CD4-positive, alpha-beta T cell treated with Interferon alpha-2 for 1 hour (primary cell): ENCODE measurements at places on chromosomes 7 and 10.

DNA sequence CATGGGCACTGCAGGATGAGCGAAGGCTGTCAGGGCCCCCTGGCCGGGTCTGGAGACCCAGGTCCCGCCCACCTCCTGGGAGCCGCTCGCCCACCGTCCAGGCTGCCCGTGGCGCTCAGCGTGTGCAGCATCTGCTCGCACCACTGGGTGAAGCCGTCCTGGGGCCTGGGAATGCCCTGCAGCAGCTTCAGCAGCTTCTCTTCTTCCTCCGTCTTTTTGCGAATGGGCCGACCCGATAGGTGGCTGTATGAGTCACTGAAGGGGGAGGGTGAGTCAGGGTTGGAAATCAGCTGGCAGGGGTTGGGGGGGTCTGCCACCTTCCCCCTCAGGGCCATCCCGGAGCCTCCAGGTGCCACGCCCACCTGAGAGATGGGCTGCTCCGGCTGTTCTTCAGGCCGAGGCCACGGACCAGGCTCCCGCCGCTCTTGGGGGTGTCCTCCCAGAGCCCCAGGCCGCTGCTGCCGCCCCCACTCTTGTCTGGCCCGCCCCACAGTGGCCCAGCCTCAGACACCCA, 8.7 kb downstream of the GNB2 start:
- DNase-seq, result no peak

GRCh38 chr10:4807761-4808507, 18.1 kb upstream of the AKR1E2 start:
- DNase-seq, result no peak

GRCh38 chr7:79923953-79924352, 210.7 kb upstream of the GNAI1 start:
- DNase-seq, result no peak

DNA sequence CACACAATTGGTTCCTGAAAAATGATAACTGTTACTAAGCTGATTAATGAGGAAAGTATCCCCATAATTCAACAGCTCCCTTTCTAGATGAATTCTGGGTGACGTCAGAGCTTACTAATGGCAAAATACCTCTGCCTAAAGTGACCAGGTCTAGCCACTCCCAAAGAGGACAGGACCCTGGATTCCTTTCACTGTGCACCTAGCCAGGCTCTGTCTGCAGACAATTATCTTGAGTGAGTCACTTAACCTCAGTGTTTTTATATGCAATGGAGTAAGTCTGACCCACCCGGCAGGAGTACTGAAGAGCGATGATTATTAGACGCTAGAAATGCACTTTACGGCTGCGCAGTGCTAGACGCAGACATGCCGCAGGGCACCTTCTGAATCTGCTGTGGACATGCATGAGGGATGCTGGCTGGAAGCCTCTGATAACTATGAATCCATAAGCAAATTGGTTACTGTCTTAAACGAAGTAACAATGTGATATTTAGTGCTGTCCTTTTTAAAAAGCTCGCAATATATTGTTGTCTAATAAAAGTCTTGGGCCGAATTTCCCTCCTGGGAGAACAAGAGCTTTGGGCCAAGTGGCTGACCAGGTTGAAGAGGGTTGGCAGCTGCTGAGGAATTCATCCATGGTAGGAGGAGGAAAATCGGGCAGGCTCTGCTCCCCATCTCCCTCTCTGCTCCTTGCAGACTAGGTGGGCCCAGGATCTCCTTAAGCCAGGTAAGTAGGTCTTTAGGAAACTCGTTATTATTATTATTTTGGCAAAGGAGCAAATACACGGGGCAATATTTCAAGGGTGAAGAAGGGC, 4.6 kb upstream of the INPP5A start:
- DNase-seq, result no peak

GRCh38 chr10:14025283-14026189, 305.2 kb downstream of the FRMD4A start:
- no peak for DNase-seq

GRCh38 chr10:121115154-121115553, 264.0 kb downstream of the WDR11 start:
- DNase-seq, result no peak

DNA sequence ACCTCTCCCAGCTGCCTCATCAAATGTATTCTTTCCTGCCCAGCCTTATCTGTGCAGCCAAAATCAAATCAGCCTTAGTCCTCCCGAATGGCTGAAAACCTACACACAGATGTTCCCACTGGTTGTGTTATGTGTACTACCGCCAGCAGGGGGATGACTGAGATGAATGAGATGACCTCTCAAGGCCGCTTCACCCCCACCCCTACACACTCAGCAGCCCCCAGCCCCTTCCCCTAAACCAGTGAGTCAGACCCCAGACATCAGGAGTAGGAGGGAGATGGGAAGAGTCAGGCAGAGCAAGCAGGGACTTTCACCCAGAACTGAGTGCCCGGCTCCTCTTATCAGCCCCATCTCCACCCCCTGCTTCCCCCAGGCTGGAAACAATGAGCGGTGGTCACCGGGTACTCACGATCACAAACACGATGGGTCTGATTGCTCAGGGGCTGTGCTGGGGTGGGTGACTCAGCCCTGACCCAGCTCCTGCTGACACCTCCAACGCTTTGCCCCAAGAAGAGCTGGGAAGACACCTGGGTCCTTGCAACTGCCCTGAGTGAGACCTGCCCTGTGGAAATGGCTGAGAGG, 6.5 kb upstream of the C10orf105 start:
- DNase-seq, result peak; percentile 64

GRCh38 chr10:91700273-91700672, 67.4 kb upstream of the PPP1R3C start:
- no peak for DNase-seq

GRCh38 chr7:129780974-129781927, 169.7 kb downstream of the NRF1 start:
- DNase-seq, result no peak

DNA sequence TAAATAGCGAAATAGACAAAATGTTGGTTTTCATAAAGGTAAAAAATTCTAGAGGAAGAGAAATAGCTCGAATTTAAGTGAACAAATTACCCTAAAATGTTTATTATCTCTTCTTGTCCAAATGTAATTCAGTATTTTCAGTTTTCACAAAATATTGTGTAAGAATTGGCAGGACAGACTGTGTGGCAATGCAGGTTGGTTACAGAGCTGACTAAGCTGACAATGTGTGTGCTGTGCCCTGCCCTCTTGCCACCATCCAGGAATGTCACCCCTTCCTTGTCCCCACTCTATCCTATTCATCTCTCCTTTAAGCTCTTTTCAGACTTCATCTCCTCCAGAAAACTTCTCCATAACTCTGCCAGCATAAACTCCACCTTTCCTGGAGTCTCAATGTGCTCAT, 46.1 kb downstream of the COL28A1 start:
- DNase-seq, result no peak

DNA sequence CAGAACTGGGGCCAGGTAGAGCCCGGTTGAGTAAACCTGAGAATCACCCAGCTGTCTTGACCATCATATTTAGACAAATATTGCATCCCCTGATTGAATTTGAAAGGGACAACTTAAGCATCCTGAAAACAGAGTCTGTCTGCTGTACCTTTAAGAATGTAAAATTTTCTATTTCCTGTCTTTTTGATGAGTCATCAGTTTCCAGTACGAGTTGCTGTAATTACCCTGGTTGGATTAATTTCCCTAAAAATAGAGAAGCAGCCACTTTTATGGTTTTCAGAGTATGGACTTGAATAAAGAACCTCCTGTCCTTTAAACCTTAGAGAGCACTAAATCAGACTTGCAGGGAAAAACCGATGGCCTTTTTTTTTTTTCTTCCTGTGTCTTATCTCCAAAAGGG, 164.6 kb upstream of the SH2B2 start:
- no peak for DNase-seq

DNA sequence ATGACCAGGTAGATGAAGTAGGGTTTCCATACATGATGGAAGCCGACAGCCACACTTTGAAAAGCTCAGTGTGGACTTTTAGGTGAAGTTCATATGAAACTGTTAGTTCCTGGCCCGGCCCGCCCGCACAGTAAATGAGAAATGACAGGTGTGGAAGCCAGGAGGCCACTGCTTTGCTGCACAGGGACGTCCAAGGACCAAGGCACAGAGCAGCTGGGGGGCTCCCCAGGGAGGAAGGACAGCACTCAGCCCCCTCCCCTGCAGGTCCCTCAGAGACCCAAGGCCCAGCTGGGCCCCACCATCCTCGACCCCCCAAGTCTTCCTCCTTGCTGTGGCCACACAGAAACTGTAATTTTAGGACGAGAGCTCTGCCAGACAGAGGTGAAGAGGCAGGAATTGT, 219.2 kb downstream of the PTPRN2 start:
- DNase-seq, result no peak

DNA sequence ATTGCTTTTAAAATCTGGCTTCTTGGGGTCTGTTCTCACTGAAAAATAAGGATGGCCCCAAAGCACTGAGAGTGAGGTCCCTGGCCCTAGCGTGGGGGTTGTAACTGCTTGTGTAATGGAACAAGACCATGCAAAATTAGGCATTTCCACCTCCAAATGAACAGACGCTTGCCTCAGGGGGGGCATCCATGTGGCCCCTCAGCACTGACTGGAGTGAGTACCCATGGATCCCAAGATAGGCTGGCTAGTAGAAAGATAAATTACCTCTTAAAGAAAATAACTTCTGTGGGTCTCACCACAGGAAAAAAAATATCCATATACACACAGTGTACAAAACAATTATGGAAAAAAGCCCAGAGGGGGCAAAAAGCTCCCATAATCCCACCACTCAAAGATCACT, 15.2 kb upstream of the CPA1 start:
- no peak for DNase-seq

DNA sequence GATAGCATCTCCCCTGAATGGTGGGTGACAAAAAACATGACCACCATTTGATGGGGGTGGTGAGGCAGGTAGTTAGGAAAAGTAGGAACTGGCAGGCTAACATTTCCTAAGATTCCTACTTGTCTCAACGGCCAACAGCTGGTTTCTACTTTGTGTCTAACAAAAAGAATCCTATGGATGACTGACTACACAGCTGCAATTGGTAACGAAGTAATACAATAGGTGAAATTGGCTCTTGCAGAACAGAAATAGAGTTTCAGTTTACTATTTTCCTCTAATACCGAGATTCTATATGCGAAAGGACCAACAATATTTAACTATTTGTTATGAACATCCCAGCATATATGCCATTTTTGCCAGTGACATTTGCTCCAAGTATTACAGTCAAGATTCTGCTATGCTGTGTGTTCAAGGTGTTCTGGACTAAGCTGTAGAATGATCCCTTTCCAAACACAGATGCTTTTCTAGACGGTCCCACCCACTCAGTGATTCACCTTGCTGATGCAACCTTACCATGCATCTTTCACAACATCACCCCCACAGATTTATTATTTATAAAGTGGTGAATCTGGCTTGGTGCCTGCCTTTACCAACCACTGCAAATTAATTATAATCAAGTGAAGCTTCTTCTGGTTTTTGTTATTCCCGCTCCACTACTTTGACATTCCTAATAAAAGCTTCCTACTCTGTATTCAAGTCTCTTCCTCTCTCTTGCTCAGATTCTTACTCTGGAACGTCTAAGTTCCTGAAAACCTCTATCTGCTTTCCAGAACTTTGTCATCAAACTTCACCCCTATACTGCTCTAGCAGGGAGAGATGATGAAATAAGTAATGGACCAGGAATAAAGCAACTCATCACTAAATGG, 16.8 kb downstream of the BBIP1 start:
- no peak for DNase-seq

DNA sequence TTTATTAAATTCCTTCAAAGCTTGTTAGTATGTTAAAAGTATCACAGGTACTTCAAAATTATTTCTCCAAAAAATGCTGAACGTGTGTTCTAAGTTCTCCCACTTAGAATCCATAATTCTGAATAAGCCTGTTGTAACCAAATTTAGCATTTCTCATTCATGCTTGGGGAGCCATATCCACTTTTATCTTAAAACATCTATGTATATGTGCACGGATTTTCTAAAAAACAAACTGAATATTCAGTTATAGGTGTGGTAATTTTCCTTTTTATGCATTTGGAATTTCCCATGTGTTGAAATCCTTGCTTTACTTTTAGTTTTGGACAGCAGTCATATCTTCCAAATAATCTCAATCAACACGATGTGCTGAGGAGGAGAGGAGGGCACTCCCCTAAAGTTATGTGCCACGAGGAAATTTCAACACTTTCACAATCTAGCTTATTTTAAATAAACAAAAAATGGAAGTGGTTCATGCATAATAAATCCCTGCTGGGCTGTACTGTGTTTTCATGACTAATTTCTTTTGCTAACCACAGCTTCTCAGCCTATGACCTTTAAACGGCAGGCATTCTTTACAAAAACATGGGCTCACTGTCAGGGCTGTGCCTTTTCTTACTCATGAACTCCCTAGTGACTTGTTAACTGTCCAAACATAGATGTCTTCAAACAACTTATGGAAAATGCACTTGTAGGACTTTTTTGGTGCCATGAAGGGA, 380.3 kb upstream of the SEMA3C start:
- DNase-seq, result no peak

- no peak for DNase-seq
These were observed 136.0 kb upstream of the RSU1 start for GRCh38 chr10:16953270-16953669.

GRCh38 chr10:119705434-119705831, 20.4 kb upstream of the INPP5F start:
- no peak for DNase-seq

DNA sequence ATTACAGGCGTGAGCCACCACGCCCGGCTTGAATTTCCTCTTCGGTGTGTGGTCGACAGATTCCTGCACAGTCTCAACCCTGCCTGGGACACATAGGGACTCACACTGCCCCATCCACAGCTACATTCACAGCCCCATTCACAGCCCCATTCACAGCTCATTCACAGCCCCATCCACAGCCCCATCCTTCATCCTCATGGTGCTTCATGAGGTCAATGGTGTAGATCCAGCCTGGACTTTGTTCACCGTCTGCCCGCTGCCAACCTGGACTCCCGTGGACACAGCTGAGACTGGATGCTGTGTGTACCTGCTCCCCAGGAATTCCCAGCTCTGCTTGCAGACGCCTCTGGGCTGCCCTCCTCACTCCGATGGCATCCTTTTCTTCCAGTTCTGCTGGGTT, 5.2 kb downstream of the IDI2 start:
- DNase-seq, result no peak

- DNase-seq, result no peak
These were observed 130.0 kb downstream of the FAM53B start for GRCh38 chr10:124614003-124614659.

DNA sequence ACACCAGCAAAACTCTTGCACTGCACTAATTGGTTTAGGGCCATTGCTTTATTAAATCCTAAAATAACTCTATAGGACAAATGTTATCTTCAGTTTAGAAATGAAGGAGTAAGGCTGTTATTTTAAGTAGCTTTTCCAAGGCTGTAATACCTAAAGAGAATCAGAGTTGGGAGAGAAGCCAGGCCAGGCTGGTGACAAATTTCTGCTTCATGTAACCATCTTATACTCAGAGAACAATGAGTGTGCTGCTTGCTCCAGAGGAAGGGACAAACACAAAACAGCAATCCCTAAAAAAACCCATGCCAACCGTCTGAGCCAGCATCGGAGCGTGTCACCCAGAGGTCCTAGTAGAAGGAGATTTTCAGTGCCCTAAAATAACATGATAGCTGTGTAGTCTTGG, 49.7 kb upstream of the TARP start:
- no peak for DNase-seq

DNA sequence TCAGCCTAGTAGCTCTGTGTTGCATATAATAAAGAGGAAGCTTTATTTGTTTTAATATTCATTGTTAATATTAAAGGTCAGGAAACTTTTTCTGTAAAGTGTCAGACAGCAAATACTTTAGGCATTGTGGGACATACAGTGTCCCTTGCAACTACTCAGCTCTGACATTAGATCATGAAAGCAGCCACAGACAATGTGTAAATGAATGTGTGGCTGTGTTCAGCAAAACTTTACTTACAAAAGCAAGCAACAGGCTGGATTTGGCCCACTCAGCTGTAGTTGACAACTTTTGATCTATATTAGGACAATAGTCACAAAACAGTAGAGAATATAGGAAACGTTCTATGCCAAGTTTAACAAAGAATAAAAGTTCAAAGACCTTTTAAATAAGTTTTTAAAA, 173.3 kb downstream of the RNLS start:
- no peak for DNase-seq
